ENCODE measurements at places on chromosomes 16 and 17.

DNA sequence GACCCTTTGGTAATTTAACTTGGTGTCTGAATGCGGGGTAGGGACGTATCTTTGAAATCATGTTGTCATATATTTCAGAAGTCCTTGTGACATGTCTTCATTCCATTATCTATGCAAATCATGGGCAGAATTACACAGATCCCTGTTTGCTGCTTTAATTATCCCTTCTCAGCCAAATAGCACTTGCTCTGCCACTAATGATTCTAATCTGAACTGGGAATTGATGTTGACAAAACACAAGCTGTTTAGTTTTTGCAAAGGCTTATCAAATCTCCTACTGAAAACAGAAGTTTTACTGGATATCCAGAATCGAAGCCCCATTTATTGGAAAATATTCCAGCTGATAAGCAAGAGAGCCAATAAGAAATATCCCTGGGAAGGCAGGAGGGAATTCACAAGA is 205.9 kb upstream of the COX10 start:
- DNase-seq, result no peak
- no peak overlapping the region for H3K27ac ChIP-seq
- H3K4me3 ChIP-seq, result no peak overlapping the region
- no peaks in the 10 kb centered on the region for H3K27me3 ChIP-seq

GRCh38 chr16:2039274-2040031 is 8.2 kb downstream of the NTHL1 start:
- DNase-seq, result no peak
- no peaks in the 10 kb centered on the region for H3K36me3 ChIP-seq
- H3K4me1 ChIP-seq, result no peaks in the 10 kb centered on the region
- H3K4me3 ChIP-seq, result no peak overlapping the region
- no peaks in the 10 kb centered on the region for H3K27me3 ChIP-seq
- H3K27ac ChIP-seq, result no peak overlapping the region

DNA sequence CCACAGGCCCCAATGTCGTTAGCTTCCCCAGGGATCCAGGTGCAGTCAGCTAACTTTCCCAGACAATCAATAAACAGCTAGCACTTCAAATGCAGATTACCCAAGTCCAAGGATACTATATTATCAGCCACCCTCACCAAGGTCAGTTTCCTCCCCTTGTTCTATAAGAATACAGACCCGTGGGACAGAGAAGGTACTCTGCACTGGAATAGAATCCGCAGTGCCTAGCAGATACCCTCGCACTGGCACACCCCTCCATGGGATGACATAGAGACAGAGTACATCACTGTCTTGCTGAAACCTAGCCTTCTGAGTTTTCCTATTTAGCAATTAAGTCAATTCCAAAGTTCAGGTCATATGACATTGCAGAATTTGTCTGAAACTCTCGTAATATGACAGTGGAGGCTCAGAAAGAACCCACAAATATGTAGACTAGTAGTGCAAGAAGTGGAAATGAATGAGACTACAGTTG is 40.0 kb upstream of the ABCA10 start:
- H3K27me3 ChIP-seq, result no peaks in the 10 kb centered on the region
- peaks cover 7% of the 10 kb centered on the region for H3K4me1 ChIP-seq
- peaks cover 10% of the 10 kb centered on the region for H3K36me3 ChIP-seq

- H3K27ac ChIP-seq, result no peak overlapping the region
- no peaks in the 10 kb centered on the region for H3K36me3 ChIP-seq
- H3K4me3 ChIP-seq, result no peak overlapping the region
- H3K4me1 ChIP-seq, result no peaks in the 10 kb centered on the region
- DNase-seq, result no peak
- no peaks in the 10 kb centered on the region for H3K27me3 ChIP-seq
Measured at GRCh38 chr16:57773655-57774295, 28.5 kb downstream of the KIFC3 start.

DNA sequence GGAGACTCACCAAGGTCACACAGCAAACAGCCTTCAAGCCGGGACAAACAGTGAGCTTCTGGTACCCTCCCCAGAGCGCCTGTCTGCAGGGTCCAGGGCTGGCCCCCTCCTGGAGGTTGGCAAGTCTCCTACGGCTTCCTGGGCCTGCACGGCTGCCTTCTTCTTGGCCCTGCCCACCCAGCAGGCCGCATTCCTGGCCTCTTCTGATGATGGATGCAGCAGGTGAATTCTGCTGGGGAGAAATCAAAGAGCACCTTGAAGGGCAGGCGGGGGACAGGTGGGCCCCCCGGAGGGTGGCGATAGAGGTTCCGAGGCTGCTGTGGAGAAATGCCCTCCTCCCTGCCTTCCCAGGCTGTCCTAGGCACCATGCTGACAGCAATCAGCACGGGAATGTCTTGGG is 3.8 kb upstream of the NOS2 start:
- no peaks in the 10 kb centered on the region for H3K36me3 ChIP-seq
- no peak overlapping the region for H3K27ac ChIP-seq
- H3K4me1 ChIP-seq, result peaks cover 29% of the 10 kb centered on the region
- no peak overlapping the region for H3K4me3 ChIP-seq
- no peaks in the 10 kb centered on the region for H3K27me3 ChIP-seq
